EL (cell line): ENCODE measurements at places on chromosomes 12 and 14.
A peak's percentile ranks its signal among the peaks of the same experiment; 100 is the strongest.

DNA sequence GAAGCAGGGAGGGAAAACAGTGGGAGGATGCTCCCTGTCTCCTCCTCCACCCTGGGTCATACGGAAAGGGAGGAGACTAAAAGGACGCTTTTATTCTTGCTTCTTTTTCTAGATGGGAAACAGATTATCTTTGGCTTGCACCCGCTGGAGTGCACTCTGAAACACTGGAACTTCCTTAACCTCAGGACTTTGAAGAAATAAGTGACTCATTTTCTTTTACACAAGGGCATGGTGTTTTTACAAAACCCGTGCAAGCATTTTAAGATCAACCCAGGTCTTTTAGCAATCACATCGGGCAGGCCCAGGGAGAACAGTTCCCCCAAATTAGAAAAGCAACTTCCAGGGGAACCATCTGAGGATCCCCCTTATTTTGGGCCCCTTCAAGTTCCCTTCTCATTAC, 80.9 kb upstream of the TSPAN11 start:
- no peak for DNase-seq

GRCh38 chr12:114976959-114977358, 293.0 kb upstream of the TBX3 start:
- DNase-seq: peak; percentile 71

- peak; percentile 93 for DNase-seq
Measured at GRCh38 chr12:110107369-110108281, 16.5 kb upstream of the IFT81 start.

GRCh38 chr14:57171903-57172302, 96.8 kb downstream of the EXOC5 start:
- DNase-seq: no peak

GRCh38 chr12:5428332-5429221, 3.3 kb upstream of the NTF3 start:
- DNase-seq: peak; percentile 63

GRCh38 chr12:98587084-98587483, 6.4 kb upstream of the SLC25A3 start:
- no peak for DNase-seq

DNA sequence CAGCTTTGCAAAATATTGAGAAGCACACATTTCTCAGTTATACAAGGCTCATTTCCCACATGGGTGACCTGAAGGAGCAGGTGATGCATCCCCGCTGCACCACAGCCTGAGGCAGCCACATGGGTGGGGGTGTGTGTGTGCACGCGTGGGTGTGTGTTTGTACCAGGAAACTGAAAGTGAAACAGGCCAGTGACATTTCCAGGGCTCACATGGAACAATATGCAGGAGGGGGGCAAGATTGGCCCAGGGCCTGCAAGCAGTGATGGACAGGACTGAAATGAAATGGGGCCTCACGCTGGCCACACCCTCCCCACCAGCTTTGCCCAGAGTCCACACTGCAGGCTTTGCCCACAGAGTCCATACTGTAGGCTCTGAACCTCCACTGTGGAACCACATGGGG, 154.2 kb upstream of the PARP11 start:
- DNase-seq: peak; percentile 15

- DNase-seq: no peak
Measured at GRCh38 chr12:52007158-52007921, 594 bp downstream of the TAMALIN start.

GRCh38 chr14:106879241-106879640, 1352.9 kb downstream of the TMEM121 start:
- DNase-seq: peak; percentile 8

- no peak for DNase-seq
Measured at GRCh38 chr14:92754966-92755365, 6.5 kb upstream of the LGMN start.

DNA sequence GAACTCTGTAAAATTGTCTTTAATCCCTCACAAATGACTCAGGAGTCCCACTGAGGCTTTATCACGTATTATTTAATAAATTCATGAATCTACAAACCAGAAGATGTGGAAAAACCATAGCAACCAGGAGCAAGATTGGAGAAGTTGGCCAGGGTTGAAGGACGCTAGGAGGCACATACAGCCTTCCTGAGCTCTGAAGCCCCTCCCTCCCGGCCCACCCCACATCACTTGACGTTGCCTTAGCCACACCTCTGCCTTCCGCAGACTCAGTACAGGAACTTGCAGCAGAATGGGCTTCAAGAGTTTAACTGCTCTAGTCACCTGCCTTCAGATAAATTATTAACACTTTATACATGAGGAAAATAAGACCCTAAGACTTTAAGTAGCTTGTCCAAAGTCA, 33.9 kb downstream of the SLC35F4 start:
- DNase-seq: no peak

DNA sequence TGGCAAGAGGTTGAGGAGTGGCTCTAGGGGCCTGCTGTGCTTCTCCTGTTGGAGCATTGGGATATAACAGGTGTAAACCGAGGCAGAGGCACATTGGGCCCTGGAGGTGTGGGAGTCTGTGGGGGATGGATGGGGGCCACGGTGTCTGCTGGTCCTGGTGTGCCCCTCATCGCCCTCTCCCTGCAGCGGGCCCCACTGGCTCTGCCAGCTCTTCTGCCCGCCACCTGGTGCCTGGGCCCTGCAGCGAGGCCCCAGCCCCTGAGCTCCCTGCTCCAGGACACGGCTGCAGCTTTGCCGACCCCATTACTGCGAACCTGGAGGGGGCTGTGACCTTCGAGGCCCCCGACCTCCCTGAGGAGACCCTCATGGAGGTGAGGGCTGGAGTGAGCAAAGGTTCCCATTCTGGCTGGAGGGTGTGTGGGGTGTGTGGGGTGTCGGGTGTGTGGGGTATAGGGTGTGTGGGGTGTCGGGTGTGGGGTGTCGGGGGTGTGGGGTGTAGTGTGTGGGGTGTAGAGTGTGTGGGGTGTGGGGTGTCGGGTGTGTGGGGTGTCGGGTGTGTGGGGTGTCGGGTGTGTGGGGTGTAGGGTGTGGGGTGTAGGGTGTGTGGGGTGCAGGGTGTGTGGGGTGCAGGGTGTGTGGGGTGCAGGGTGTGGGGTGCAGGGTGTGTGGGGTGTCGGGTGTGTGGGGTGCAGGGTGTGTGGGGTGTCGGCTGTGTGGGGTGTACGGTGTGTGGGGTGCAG, 10.6 kb upstream of the PUS1 start:
- no peak for DNase-seq

DNA sequence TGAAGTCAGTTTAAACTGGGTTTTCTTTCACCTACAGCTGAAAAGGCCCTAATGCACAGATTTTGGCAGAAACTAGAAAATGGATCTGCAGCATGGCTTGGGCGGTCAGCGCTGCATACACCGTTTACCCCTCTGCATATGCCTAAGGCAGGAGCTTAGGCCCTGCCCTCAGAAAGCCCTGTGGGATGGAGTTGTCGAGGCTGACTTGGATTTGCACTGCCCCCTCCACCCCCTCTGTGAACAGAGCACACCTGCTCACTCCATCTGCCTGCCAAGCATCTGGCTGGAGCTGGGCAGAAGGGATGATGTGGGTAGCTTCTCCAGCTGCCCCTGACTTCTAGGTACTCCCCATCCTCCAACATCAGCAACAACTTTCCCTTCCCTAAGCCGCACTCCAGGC, 41.9 kb downstream of the TTC7B start:
- no peak for DNase-seq

DNA sequence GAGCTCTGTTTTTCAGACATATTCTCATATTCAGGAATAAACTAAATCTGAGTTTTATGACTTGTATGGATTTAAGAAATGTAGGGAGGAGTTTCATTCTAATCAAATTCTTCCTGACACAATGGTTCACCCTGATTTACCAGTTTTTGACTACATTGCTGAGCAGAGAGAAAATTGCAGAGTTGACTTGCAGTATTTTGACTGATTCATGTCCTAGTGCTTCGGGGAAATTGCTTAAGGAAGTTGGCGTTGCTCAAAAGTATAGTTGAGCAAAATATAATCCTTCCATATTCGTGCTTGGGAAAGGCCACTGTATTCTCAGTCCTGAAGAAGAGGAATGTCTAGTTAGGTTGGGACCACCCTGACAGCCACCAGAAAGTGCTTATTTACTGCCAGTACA, 1.3 kb upstream of the TWF1 start:
- no peak for DNase-seq

- DNase-seq: no peak
Measured at GRCh38 chr14:100675699-100676684, 50.7 kb upstream of the DLK1 start.

- DNase-seq: no peak
Measured at GRCh38 chr12:10293570-10294227, 14.0 kb upstream of the KLRD1 start.

GRCh38 chr12:51020448-51021182, 5.6 kb downstream of the SLC11A2 start:
- no peak for DNase-seq

DNA sequence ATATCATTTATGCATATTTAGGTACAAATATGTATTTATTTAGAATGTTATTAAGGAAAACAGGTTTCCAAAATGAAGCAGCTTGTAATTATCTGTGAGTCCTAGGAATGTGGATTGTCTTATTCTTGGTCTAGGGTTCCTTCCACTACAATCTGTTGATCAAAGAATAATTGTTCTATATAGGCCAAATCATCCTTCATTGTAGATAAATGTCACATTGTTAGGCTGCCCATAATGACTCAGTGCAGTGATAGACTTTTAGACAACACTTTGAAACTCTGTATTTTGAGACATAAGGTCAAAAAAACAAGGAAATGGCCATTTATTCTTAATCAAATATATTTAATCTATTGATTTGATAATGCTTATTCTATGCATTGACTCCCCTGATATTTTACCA, 283.0 kb downstream of the ACSS3 start:
- DNase-seq: no peak

DNA sequence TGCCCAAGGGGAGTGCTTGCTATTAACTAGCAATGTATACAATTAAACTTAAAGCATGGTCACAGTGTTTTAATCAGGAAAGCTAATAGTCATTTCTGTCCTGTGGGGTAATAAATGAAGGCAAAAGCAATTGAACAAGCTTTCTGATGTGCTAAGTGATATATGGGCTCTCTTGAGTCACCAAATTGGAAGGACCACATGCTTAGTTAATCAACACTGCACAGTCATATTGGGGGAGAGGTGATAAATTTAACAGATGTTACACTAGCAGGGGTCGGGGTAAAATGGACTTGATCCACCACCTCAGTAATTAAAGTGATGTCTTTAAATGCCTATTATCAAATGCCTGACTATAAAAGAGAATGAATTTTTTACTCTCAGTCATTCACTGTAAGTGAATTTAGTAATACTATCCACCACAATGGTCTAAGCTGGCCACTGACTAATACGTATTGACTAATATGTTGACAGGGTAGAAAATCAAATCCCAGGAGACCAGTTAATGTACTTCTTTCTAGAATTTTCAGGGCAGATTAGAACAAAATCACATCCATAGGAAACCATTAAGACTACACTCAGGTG, 736.3 kb downstream of the RPS29 start:
- no peak for DNase-seq

- no peak for DNase-seq
Measured at GRCh38 chr14:75880512-75880911, 101.3 kb downstream of the TGFB3 start.

DNA sequence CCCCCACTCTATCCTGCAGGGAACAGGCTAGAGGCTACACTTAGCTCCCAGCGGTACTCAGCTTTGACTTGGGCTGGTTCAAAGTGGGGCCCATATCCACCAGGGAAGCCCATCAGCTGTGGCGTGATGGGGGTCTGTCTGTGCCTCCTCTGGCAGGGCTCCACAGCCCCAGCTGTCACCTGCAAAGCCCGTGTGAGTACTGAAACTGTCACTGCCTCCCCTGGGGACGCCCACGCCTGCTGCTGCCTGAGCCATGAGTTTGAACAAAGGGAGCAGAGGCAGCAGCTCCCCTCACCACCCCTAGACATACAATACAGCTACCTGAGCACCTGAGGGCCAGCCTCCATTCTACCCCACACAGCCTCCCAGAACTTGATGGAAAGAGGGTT, 5.0 kb downstream of the REM2 start:
- no peak for DNase-seq

DNA sequence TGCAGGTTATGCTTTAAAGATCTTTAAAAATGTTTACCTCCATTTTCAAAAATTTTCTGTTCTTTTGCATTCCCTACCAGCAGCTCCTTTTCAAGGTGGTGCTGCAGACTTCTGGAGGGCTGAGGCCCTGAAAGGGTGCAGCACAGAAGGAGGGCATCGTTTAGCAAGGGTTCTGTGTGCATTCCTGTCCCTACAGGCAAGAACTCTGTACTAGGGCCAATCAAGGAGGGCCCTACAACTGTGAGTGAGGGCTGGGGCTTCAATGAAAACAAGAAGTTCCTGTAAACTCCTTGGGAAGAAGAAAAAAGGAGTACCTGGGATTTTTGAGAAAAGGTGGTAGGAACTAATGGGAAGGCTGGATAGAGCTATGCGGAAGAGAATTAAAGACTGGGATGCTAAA, 50.7 kb upstream of the CSRP2 start:
- DNase-seq: no peak

DNA sequence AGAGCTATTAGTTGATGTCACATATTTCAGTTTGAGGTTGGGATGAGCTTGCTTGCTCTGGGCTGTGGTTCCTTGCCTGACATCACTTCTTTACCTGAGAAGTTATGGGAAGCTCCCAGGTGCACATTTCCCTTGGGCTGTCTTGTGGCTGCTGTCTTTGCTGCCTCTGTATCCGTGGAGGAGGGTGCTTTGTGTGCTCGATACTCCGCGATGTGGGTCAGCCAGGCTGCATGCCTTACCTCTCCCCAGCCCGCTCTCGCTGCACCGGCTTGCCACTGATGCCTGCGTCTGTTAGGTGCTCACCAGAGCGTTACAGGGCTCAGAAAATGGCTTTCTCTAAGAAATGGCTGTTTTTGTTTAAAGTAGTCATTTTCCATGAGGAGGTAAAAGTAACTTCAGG, 19.6 kb downstream of the PELI2 start:
- no peak for DNase-seq

- peak; percentile 7 for DNase-seq
Measured at GRCh38 chr12:11695321-11695720, 45.8 kb downstream of the ETV6 start.

DNA sequence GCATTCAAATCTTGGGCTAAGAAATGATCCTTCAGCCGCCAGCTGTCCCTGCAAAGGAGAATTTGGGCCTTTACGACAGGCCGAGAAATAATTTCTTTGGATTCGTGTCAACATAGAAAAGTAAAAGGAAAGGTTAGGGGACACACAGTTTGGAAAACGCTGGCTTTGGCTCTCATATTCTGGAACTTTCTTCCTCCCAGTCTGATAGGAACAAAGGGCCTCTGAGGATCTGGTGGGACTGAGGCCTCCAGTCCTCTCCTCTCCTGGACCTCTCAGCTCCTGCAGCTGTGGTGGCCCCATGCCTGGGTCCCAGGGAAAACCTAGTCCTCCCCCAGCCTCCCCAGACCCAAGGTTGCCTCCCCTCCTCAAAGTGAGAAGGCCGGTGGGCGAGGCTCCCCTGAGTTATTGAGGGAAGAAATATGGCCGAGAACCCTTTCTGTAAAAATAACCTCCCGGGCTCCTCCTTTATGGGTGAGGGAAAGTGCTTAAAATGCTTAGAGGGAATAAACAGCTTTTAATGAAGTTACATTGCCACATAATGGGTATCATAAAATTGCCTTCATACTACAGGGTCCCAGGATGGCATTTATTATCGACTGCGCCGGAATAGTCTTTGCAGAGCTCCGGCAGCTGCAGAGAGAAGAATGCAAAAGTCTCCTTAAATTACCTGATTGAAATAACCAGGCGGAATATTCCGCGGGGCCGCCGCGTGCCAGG, 188.3 kb downstream of the PHETA1 start:
- DNase-seq: no peak

- DNase-seq: no peak
Measured at GRCh38 chr12:102910137-102910536, 6.9 kb downstream of the PAH start.
